ENCODE measurements at places on chromosomes 11 and 22.
A peak's percentile ranks its signal among the peaks of the same experiment; 100 is the strongest.

DNA sequence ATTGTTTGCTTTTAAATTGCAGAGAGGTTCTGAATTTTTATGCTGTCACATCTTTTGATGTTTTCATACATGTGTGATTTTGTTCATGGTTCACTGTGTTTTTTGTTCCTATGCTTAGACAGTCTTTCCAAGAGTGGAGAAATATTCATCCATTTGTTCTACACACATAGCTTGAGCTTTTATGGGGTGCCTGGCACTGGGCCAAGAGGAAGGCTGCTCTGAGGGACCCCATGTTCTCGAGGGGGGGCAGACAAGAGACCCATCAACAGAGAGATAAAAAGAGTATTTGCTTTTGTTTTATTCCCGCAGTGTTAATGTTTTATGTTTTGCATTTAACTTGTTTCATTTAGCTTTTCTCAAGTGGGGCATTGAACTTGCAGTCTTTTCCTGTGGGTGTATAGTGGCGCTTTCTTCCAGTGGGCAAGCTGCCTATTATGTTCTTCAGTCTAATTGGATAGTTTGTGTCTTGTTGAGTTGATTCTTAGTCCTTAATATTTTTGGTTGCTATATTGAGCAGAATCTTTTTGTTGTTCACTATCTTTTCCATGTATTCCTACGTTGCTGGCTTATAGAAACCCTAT lies 57.7 kb downstream of the CABIN1 start:
- no peak for DNase-seq

- DNase-seq = no peak
Measured at GRCh38 chr22:25765016-25765367, 23.0 kb downstream of the MYO18B start.

- no peak for DNase-seq
Measured at GRCh38 chr22:29332886-29333496, 17.5 kb upstream of the RASL10A start.

DNA sequence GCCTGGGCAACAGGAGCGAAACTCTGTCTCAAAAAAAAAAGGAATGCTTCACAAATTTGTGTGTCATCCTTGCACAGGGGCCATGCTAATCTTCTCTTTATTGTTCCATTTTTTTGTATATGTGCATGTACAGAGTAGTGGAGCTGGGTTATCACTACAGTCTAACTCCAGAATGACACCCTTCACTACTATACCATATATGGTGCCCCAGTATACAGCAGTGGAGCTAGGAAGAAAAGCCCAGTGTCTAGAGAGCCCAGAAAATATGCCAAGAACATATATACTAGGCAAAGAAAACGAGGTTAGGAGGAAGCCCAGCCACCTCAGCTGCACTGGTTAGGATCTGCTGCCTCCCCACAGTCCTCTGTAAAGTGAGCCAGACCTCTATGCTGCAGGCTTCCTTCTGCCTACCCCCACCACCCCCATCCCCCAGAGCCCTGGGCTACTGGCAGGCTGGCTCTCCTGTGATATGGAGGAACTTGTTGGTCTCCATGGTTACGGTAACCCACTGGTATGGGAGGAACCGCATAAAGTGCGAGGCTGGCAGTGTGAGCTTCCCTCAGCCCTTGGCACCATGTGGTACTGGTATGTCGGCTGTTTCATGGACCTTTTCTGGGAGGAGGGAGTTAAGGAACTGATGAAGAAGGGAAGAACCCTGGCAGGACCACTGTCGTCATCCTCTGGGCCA lies 34.3 kb downstream of the RCOR2 start:
- DNase-seq = no peak

- DNase-seq = no peak
Measured at GRCh38 chr11:125402435-125402834, 93.6 kb downstream of the FEZ1 start.

DNA sequence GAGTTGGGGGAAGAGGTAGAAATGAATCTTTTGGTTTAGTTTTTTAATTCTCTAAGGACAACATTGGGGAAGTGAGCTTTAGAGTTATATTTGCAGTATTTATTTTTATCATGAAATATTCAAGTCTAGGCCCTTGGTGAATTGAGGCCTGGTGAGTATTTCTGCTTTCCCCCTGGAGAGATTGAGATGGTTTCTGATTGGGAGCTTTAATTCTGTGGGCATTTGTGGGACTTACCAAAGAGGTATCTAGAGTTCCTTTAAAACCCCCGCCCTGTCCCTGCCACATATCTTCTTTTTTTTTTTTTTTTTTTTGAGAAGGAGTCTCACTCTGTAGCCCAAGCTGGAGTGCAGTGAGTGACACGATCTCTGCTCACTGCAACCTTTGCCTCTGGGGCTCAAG lies 9.6 kb downstream of the ACO2 start:
- DNase-seq = no peak

GRCh38 chr11:61792310-61793082 lies at the start of the genes FEN1 and TMEM258:
TSS of gene FEN1 (plus strand) at chr11:61792911. CDS start at chr11:61795362, 2,451 bp downstream.
TSS of gene TMEM258 (minus strand) at chr11:61792599. CDS start at chr11:61792558, 41 bp downstream.
- DNase-seq = peak; percentile 71

- no peak for DNase-seq
Measured at GRCh38 chr11:73755670-73756069, 5.2 kb downstream of the RAB6A start.

- DNase-seq = no peak
Measured at GRCh38 chr22:30077279-30077880, 2.9 kb upstream of the HORMAD2 start.

DNA sequence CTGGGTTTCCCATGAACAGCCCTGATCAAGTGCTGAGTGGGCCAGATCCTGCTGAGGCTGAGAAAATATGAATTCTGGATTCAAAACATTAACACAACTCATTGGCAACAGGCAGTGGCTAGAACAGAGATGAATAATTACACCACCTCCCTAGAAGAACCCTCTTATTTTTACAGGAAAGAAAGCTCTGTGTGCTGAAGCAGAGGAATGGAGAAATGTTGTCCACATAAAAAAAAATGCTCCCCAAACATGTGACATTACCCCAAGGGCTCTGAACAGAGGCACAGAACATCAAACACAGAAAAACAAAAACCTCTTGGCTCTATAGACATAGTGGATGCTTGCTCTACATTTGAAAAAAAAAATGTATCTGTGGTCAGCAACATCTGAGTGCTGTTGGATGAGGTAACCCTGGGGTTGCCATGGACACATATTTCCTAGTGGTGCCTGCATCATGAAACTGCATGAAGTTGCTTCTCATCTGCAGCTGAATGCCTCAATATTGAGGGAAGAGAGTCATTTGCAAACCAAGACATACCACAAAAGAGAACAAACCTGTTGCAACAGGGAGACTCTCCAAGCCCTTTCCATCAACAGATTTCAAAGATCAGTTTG lies 98.8 kb downstream of the SNX19 start:
- DNase-seq = no peak

DNA sequence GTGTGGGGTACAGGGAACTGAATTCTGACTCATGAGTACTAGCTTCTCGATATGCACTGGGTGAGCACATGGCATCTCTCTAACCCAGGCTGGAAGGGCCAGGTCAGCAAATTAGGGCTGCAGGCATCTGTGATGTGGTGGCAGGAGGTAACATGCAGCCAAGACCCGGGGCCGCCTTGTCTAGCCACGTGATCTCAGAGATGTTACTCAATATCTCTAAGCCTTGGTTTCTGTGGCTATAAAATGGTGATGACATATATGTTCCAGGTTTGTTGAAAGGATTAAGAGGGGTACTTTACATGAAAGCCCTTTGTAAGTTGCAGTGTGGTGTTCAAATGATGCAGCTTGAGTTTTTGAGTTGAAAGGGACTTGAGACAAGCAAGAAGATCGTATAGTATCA lies 3.2 kb downstream of the ST14 start:
- no peak for DNase-seq

- no peak for DNase-seq
Measured at GRCh38 chr11:120571476-120571875, 59.9 kb downstream of the GRIK4 start.

DNA sequence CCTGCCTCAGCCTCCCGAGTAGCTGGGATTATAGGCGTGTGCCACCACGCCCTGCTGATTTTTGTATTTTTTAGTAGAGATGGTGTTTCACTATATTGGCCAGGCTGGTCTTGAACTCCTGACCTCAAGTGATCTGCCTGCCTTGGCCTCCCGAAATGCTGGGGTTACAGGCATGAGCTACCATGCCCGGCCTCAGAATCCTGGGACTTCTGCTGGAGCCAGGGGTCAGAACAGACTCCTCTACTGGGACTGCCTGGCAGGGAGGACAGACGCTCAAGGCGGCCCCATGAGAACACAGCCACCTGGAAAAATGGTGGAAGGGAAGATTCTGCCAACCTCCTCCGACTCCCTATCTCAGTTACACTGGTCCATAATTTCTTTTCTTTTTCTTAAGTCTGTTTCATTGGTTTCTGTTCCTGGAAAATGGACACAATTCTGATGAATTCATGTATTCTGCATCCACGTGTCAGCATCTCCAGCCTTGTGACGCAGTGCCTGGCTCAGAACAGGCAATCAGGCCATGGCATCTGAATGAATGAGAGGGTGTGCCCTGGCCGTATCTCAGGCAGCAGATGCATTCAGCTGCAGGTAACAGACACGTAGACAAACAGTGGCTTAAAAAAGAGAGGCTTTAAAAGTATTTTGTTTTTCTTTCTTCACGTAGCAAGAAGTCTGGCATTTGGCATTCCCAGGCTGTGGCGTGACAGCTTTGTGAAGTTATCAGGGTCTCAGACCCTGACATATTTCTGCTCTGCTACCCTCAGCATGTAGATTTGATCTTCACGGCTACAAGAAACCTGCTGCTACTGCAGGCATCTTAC lies 4.8 kb downstream of the SMIM38 start:
- no peak for DNase-seq

DNA sequence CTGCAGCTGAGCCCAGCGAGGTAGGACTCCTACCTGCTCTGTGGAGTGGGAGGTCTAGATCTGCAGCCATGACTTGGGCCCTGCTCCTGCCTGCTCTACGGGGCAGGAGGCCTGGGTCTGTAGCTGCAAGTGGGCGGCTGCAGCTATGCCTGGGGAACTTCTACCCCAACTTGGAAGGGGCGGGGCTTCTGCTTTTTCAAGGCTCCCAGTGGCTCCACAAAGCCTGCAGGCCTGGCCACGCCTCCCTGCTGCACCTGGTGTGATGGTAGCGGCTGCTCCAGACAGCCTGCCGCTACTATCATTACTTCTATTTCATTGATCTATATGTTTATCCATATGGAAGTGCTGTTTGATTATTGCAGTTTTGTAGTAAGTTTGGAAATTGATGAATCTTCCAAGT lies 121.2 kb downstream of the NELL1 start:
- DNase-seq = no peak

- no peak for DNase-seq
Measured at GRCh38 chr11:128825050-128825784, 41.9 kb downstream of the KCNJ1 start.

DNA sequence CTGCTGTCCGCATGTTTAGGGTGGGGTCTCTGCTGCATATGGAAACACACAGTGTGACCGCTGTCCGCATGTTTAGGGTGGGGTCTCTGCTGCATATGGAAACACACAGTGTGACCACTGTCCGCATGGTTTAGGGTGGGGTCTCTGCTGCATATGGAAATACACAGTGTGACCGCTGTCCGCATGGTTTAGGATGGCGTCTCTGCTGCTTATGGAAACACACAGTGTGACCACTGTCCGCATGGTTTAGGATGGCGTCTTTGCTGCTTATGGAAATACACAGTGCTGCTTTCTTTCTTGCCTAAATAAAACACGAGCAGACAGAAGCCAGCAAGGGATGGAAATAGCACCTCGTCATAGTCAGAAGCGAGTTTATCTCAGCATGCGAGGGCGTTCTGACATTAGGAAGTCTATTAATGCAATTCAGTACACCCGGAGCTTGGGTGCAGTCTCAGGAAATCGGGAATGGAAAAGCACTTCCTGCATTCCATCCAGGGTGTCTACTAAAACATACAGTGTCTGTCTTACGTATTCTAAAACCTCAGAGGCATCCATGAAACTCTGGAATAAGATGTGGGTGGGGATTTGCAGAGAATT lies 32.6 kb upstream of the TOLLIP start:
- DNase-seq = no peak
